ENCODE measurements at places on chromosomes 16 and 17. TPM values are rescaled to one million over a fixed set of nuclear protein-coding genes. Genes with fewer than 3 reads are reported as not detected.

DNA sequence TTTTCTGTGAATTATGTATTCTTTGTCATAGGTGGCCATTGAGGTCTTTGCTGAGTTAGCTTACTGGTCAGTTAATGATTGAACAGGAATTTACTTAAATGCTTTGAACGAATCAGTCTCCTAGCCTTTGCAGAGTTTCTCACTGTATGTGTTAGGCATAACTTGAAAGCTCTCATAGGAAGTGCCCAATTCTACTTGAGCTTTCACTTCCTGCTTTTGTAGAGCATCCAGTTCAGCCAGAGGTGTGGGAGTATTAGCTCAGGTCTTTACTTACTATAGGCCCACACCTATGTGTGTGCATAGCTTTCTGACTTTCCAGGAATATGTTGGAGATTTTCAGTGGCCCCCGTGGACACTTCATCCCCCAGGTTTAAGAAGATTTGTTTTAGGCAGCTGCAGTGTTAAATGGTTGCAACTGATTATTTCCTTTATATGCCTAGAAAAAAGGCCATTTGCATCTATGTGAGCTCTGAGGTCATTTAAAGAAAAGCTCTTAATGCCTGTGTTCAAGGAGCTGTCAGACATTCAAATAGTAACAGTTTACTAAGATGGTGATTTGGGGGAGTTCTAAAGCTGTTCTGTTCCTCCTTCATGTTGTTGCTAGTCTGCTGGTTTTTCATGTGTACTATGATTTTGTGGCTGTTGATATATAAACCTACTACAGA, 62.3 kb downstream of the PHKB start:
- DNase-seq = no peak

DNA sequence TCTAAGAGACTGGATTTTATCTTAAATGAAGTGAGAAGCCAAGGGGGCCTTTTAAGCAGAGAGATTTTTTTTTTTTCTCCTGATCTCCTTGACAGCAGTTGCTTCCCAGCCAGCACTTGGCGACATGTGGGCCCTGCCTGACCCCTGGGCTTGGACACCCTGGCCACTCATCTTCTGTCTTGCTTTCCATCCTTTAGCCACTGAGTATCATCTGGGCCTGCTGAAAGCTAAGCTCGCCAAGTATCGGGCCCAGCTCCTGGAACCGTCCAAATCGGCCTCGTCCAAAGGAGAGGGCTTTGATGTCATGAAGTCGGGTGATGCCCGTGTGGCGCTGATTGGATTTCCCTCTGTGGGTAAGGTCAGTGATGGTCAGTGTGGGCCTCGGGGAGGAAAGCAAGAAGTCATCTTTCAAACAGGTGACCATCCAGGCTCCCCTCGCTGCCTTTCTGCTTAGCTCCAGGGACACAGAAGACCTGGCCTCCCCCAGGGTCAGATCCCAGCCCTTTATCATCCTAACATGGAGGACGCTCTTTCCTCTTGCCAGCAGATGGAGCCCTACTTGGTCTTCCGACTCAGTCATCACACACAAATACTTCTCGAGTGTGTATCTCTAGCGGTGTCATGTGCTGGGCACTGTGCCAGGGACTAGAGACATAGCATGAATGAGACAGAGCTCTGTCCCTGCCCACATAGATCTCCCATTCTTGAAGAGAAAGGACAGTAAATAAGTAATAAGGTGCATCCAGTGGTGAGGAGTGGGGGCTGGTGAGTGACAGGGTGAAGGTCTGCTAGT, 6.1 kb downstream of the DRG2 start:
- DNase-seq = peak; percentile 75

GRCh38 chr17:74812109-74813009, 36.2 kb upstream of the NAT9 start:
- no peak for DNase-seq

- no peak for DNase-seq
Measured at GRCh38 chr17:18138065-18138749, 29.7 kb downstream of the MYO15A start.

The TAT gene
- total RNA-seq = not detected

GRCh38 chr16:14672403-14672971, 21.6 kb downstream of the PLA2G10 start:
- DNase-seq = no peak

GRCh38 chr16:79554912-79555311, 45.6 kb downstream of the MAF start:
- DNase-seq = no peak

DNA sequence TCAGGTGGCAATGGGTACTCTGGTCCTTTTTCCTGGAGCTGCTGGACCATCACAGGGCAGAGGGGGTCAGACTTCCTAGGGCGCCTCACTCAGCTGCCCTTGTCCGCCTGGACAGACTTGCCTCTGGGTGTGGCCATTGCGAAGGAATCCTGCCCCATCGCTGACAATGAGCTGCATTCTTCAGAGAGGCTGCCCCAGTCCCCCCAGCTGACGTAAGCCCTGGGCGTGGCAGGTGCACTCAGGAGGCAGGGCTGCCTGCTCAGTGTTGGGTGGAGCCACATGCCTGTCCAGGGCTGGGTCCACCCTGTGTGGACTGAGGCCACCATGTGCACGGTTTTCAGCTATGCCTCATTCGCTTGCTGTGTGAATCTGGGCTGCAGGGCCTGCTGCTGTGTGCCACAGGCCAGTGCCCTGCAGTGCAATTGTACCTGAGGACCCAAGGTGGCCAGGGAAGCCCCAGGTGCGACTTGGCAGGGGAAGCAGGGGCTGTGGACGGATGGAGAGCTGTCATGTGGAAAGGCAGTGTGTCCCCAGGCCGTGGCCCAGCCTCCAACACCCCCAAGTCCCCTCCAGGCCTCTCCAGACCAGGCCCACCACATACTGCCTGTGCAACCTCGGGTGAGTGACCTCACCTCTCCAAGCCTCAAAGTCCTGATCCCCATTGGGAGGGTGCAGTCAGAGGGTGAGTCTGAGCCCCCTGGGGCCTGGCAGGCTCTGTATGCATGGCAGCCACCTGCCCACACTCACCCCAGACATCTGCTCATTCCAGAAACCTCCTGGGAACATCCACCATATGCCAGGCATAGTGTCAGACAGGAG, 14.0 kb upstream of the MPRIP start:
- peak; percentile 94 for DNase-seq

The NPIPA5 gene
- 3.1 TPM for total RNA-seq

The HOXB9 gene
- total RNA-seq = not detected

GRCh38 chr17:72512649-72513556, 392.1 kb downstream of the SOX9 start:
- DNase-seq = no peak

The LGALS9B gene
- not detected for total RNA-seq

Measured in fibroblast of lung (primary cell).